ENCODE measurements at places on chromosomes 3 and 15. TPM values are rescaled to one million over a fixed set of nuclear protein-coding genes. Genes with fewer than 3 reads are reported as not detected.

- no peaks in the 10 kb centered on the region for H3K27me3 ChIP-seq
- peaks cover 40% of the 10 kb centered on the region for H3K4me1 ChIP-seq
- H3K27ac ChIP-seq = no peak overlapping the region
- no peak overlapping the region for H3K4me3 ChIP-seq
- no peak for DNase-seq
These were observed 134.5 kb downstream of the IGF1R start for GRCh38 chr15:98782801-98783200.

DNA sequence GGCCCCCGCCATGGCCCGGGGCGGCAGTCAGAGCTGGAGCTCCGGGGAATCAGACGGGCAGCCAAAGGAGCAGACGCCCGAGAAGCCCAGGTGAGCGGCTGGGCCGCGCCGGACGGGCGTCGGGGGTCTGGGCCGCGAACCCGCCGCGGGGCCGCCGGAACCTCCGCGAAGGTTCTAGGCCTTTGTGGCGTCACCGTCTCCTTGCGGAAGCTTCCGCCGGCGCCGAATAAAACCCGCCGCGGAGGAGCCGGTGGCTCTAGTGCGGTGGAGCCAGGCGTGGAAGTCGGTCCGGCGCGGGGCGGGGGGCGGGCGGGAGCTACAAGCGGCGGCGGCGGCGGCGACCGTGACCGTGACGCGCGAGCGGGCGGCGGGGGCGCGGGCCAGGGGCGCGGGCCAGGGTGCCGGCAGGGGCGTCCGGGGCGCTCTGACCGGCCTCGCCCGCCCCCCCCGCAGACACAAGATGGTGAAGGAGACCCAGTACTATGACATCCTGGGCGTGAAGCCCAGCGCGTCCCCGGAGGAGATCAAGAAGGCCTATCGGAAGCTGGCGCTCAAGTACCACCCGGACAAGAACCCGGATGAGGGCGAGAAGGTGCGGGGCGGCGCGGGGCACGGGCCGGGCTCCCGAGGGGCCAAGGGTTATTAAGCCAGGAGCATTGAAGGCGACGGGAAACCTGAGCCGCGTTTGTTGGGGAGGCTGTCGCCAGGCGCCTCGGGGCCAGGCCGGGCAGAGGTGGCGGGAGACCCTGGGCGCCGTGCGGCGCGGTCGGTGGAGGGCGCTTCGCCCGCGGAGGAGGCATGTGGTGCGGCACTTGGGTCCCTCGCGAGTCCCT, at the start of gene DNAJA4:
Gene DNAJA4, plus strand, starts transcription at position 259 of the 833 bp plus-strand sequence. Its CDS starts 202 bp downstream, at position 461.
- peaks cover 10% of the 10 kb centered on the region for H3K27me3 ChIP-seq
- H3K27ac ChIP-seq = peak within 1 kb of the TSS; percentile 45
- no peak for DNase-seq
- no peaks in the 10 kb centered on the region for H3K36me3 ChIP-seq
- no peaks in the 10 kb centered on the region for H3K4me1 ChIP-seq
- peak within 1 kb of the TSS; percentile 45 for H3K4me3 ChIP-seq

GRCh38 chr15:90266061-90266431, 574 bp downstream of the NGRN start:
- DNase-seq = no peak
- peak overlapping the region; percentile 96 for H3K4me3 ChIP-seq
- no peaks in the 10 kb centered on the region for H3K27me3 ChIP-seq
- H3K4me1 ChIP-seq = peaks cover 30% of the 10 kb centered on the region
- peaks cover 12% of the 10 kb centered on the region for H3K36me3 ChIP-seq
- peak overlapping the region; percentile 98 for H3K27ac ChIP-seq

The SLC27A2 gene
- 10.6 TPM for total RNA-seq

The MASP1 gene
- total RNA-seq = 0.60 TPM

The TM4SF4 gene
- 314 TPM for total RNA-seq

GRCh38 chr15:97168704-97169475, 791.6 kb upstream of the ARRDC4 start:
- H3K4me3 ChIP-seq = peak overlapping the region; percentile 18
- no peak for DNase-seq
- H3K27me3 ChIP-seq = peaks cover 4% of the 10 kb centered on the region
- peaks cover 53% of the 10 kb centered on the region for H3K4me1 ChIP-seq
